NCI-H748 treated with DMSO at 0.1 percent for 48 hours (cell line): ENCODE measurements at places on chromosomes 7 and 10.

DNA sequence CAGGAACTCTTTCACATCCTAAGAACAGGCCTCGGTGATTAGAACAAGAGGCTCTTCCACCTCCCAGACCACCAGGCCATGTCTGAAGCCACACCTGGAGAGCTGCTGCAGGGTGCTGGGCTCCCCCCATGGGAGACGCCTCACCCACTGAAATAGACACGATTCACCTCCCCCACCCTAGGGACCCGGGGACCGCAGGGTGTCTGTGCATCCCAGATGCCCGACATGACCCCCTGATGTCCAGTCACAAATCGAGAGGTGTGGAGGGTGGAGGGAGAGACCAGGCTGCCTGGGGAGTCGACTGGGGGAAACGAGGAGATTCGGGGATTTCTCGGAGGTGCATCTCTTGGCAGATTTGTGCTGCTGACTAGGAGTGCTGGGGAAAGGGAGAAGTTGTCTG lies 31.0 kb downstream of the CNPY1 start:
- no peak for DNase-seq

- DNase-seq = no peak
Measured at GRCh38 chr10:89228962-89229361, 21.8 kb upstream of the CH25H start.

- no peak for DNase-seq
Measured at GRCh38 chr10:115827231-115828009, 445.6 kb downstream of the GFRA1 start.

- no peak for DNase-seq
Measured at GRCh38 chr10:92265687-92266258, 25.1 kb downstream of the CPEB3 start.

- DNase-seq = no peak
Measured at GRCh38 chr10:110212119-110213006, 5.0 kb downstream of the MXI1 start.

GRCh38 chr7:25596443-25596842 lies 368.2 kb upstream of the NPVF start:
- no peak for DNase-seq

- no peak for DNase-seq
Measured at GRCh38 chr10:90319188-90319914, 538.5 kb downstream of the HTR7 start.

DNA sequence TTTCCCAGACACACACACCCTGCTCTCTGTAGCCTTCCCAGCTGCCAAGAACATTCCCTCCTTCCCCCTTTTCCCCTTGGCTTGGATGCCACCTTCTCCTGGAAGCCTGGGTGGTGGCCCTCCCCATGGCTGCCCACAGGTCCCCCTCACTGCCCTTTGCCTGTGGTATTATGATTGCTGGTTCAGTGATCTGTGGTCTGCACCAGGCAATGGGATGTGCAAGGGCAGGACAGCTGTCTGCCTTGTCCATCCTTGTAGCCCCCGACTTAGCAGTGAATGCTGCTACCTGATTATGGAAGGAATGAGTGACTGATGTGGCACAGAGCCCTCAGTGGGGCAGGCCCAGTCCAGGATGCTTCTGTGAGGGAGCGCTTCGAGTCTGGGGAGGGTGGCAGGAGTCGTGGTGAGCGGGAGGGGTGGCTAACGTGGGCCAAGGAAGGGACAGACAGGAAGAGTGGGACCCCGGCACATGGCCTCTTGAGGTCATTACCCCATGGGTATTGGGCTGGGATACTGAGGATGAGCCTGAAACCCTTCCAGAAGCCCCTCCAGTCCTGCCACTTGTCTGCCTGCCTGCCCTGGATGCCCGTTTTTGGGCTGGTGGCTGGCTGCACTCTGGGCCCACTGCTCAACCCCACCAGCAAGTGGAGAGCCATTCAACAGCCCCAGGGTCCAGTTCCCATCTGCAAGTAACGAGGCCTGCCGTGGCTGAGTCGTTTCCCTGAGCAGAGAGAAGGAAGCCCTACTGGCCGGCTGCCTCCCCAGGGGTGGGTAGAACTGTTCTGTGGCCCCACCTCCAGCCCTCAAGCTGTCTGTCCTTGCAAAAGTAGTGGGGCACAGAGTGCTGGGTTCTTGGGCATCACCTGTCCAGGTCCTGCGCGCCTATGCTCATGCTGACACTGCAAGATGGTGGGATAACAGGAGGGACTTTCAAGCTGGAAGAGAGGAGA lies 8.8 kb downstream of the CHST3 start:
- DNase-seq = no peak

- no peak for DNase-seq
Measured at GRCh38 chr7:150751702-150752101, 14.5 kb downstream of the GIMAP5 start.

DNA sequence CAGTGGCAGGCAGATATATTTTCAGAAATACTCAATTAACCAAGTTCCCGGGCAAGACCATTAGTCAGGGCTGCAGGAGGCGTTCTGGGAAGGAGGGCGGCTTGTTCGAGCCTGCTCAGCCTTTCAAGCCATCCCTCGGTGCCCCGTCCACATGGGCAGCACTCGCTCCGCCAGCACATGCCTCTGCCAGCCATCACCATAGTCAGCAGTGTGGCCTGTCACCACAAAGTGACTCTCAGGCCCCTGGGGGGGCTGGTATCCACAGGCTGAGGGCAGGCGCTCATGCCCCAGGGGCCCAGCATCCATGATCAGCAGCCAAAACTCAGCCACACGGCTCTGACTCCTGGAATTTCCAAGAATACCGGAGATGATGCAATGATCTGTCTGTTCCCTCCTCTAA lies 81.9 kb downstream of the CHST15 start:
- no peak for DNase-seq

GRCh38 chr7:132519936-132520335 lies 56.3 kb downstream of the PLXNA4 start:
- no peak for DNase-seq
